ENCODE measurements at places on chromosomes 4 and X. TPM values are rescaled to one million over a fixed set of nuclear protein-coding genes. Genes with fewer than 3 reads are reported as not detected.

DNA sequence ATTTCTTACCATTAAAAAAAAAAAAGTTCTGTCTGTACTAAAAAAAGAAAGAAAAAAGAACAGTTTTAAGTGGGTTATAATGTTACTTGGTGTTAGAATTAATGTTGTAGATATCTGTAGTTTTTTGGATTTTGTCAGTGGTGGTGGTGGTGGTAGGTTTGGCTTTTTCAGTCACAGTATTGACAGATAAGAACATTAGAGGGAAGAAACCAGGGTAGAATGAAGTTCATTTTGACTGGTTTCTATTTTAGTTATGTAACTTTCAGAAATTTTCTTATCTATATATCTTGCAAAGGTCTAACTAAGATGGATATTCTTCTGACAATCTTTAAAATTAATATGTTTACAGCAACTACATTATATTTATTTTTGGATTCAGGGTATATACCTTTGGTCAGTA, 105.4 kb downstream of the FBXW7 start:
- H3K27me3 ChIP-seq, result no peaks in the 10 kb centered on the region
- H3K36me3 ChIP-seq, result peaks cover 7% of the 10 kb centered on the region
- peaks cover 9% of the 10 kb centered on the region for H3K4me1 ChIP-seq
- H3K27ac ChIP-seq, result no peak overlapping the region

DNA sequence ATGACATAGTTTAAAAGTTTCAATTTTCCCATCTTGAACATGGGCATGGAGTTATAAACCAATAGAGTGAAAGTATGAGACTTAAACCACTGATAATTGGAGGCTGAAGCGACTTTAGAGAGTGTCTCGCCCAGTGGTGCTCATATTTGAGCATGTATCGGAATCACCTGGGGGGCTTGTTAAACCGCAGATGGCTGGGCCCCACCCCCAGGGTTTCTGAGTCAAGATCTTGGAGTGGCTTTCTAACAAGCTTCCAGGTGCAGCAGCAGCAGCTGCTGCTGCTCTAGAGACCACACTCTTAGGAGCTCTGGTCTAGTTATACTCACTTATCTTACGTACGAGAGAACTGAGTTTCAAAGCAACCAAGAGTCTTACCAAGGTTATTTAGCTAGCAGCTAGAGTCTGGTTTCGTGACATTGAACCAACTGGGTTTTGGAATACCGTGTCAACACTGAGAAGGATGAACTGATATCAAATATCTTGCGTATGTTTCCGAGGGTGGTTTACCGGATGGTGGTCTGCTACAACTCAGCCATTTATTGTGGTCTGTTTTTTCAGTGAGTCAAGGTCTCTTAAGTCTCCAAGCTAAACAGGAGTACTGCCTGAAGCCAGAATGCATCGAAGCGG, 5.9 kb downstream of the PHEX start:
- H3K36me3 ChIP-seq, result no peaks in the 10 kb centered on the region
- H3K4me1 ChIP-seq, result no peaks in the 10 kb centered on the region
- no peaks in the 10 kb centered on the region for H3K27me3 ChIP-seq
- no peak for DNase-seq
- H3K4me3 ChIP-seq, result no peak overlapping the region
- no peak overlapping the region for H3K27ac ChIP-seq

The CSN1S1 gene
- not detected for total RNA-seq

DNA sequence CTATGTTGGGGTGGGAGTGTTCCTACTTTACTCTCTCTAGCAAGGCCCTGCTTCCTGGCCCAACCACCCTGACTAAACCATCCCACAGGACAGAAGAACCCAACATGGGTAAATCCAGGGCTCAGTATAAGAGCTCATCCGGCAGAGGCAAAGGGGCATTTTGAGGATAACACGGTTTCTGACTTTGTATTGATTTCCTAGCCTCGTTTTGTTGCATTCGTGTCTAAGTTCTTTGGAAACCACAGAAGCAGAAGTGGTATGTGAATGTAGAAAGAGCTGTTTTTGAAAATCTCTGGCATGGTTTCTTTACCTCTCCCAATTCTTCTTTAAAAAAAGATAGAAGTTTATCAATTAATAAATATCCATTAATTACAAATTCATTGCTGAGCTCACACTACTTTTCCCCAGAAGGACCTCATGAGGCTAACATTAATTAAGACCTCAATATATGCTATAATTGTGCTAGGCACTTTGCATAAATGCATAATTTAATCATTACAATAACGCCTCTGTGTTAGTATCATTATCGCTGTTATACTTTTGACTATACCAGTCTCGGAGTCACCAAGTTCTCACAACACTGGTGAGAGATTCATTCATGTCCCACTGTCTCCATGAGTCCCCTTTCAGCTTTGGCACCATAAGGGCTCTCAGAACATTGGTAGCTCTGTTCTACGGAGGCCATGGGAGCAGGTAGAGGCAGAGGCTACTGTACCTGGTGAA, 5.8 kb upstream of the CLNK start:
- no peaks in the 10 kb centered on the region for H3K27me3 ChIP-seq
- H3K27ac ChIP-seq, result no peak overlapping the region
- DNase-seq, result no peak
- no peaks in the 10 kb centered on the region for H3K4me1 ChIP-seq

The GATB gene
- 102 TPM for total RNA-seq

The CT45A5 gene
- total RNA-seq, result not detected

The SYNPO2 gene
- total RNA-seq, result 239 TPM

DNA sequence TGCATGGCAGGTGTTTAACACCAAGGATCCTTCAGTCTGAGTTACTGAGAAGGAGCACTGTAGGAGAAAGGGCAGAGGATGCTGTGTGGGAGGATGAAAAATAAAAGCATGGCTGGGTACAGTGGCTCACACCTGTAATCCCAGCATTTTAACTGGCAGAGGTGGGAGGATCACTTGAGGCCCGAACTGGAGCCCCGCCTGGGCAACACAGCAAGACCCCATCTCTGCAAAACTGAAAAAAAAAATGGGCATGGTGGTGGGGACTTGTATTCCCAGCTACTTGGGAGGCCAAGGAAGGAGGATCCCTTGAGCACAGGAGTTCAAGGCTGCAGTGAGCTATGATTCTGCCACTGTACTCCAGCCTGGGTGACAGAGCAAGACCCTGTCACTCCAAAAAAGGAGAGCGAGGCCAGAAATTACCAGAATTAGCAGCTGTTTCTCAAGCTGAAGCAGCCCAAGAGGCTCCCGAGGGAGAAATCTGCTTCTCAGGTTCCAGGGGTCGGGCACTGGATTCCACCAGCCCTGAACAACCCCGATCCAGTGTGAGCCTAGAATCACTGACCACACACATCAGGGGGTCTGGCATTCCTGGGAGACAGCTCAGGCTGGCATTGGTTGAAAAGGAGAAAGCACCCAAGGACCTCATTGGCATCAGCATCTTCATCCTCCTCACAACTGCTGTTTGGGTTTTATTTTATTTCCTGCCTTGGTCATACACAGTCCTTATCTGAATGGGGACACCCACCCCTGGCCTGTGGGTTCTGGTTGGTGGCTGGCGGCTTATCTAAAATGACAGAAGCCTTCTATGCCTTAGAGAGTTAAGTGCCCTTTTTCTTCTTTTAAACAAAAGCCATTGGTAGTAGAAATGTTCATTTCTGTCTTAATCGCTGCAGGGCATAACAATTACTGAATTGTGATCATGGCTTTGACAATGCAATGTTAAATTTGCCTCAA, 66.3 kb upstream of the TRIM2 start:
- no peak overlapping the region for H3K27ac ChIP-seq
- H3K36me3 ChIP-seq, result no peaks in the 10 kb centered on the region
- peaks cover under 1% of the 10 kb centered on the region for H3K4me1 ChIP-seq

The SPANXB1 gene
- total RNA-seq, result not detected

- no peaks in the 10 kb centered on the region for H3K36me3 ChIP-seq
- no peaks in the 10 kb centered on the region for H3K4me1 ChIP-seq
- no peaks in the 10 kb centered on the region for H3K27me3 ChIP-seq
- no peak overlapping the region for H3K4me3 ChIP-seq
- no peak overlapping the region for H3K27ac ChIP-seq
These were observed 19.6 kb upstream of the IQCM start for GRCh38 chr4:149835280-149835679.

- no peak overlapping the region for H3K27ac ChIP-seq
- H3K36me3 ChIP-seq, result no peaks in the 10 kb centered on the region
- peaks cover 47% of the 10 kb centered on the region for H3K27me3 ChIP-seq
These were observed 27.0 kb upstream of the RAB28 start for GRCh38 chr4:13511101-13511500.

GRCh38 chrX:7191681-7192110, 43.7 kb upstream of the PUDP start:
- H3K4me3 ChIP-seq, result no peak overlapping the region
- no peaks in the 10 kb centered on the region for H3K4me1 ChIP-seq
- no peak overlapping the region for H3K27ac ChIP-seq
- no peaks in the 10 kb centered on the region for H3K36me3 ChIP-seq
- no peak for DNase-seq

DNA sequence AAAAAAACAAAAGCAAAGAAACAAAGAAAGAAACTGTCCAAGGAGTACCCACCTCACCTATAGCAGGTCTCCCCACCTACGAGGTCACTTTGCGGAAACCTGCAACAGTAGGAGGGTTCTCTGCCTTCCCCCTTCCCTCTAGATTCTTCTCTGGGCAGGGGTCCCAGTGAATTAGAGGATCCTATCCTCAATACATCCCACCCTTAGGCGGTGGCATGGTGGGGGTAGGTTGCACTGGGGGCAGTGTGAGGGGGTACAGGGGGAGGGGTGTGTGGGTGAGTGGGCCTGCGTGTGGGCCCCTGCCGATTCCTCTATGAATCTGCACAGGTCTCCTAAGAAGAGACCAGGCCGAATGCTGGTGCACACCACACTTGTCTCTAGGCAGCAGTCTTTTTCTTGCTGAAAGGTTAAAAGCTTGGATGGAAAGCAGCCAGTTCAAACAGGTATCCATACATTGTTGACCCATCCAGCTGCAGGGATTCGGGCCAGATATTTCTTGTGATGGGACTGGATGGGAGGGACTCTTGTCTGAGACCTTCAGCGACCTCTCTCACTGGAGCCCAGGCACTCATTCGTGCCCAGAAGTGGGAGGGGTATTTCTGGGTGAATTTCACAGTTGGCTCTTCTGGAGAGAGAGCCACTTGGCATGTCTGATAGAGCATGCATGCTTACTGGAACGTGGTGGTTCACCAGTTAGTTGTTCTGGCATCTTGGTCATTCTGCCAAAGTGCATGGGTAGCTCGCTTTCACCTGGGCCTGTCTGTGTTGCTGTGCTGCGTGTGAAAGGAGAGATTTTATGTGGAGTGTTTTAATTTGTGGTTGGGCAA, 65.6 kb downstream of the NBDY start:
- H3K4me3 ChIP-seq, result no peak overlapping the region
- no peaks in the 10 kb centered on the region for H3K27me3 ChIP-seq
- no peak overlapping the region for H3K27ac ChIP-seq
- peaks cover 7% of the 10 kb centered on the region for H3K4me1 ChIP-seq
- DNase-seq, result no peak
- no peaks in the 10 kb centered on the region for H3K36me3 ChIP-seq

DNA sequence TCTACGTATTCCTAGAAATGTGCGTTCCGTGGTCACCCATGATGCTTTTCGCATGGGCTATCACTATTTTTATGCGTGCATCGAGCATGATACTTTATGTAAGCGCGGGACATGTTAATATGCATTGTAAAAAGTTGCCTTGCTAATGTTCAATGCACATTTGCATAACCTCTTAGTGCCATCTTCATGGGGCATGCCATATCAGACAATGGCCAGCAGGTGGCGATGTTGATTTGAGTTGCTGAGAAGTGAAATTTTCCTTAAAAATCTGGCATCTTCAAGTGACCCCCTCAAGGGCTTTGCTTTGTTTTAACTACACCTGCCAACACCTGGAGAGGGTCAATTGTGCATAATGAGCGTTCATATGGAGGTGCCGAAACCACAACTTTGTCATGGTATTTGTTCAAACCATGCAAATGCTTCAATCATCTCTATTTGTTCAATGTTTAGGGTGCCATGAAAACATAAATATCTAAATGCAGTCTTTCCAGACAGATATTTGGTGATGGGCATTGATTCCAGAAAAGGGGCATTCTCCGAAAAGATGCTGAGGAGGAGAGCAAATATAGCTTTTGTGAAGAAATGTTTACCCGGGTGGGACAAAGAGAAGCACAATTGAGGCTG, 833.9 kb upstream of the PRKX start:
- H3K36me3 ChIP-seq, result no peaks in the 10 kb centered on the region
- no peaks in the 10 kb centered on the region for H3K27me3 ChIP-seq
- no peak for DNase-seq
- no peaks in the 10 kb centered on the region for H3K4me1 ChIP-seq

DNA sequence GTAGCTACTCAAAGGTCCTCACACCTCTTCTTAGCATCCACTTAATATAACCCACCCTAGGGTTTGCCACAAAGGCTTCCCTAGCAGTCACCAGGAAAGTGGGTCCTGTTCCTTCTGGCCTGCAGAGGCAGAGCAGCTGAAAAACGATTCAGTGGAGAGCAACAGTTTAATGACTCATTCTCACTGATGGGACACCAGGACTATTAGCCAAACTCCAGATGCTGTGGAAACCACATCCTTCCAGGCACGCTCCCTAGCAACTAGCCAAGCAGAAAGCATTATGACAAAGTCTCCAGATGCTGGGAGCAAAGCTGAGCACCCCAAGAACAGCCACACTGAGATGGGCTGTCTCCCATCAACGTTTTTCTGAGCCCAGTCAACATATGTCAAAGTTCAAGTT, 30.3 kb upstream of the UTP14A start:
- no peaks in the 10 kb centered on the region for H3K27me3 ChIP-seq
- no peak overlapping the region for H3K27ac ChIP-seq
- no peaks in the 10 kb centered on the region for H3K36me3 ChIP-seq
- H3K4me3 ChIP-seq, result no peak overlapping the region
- H3K4me1 ChIP-seq, result no peaks in the 10 kb centered on the region

- no peaks in the 10 kb centered on the region for H3K27me3 ChIP-seq
- H3K4me1 ChIP-seq, result peaks cover 37% of the 10 kb centered on the region
- peak overlapping the region; percentile 1 for H3K4me3 ChIP-seq
- H3K27ac ChIP-seq, result peak overlapping the region; percentile 78
These were observed 333.2 kb downstream of the ARHGAP24 start for GRCh38 chr4:85808104-85808503.

The TCEAL6 gene
- not detected for total RNA-seq

The NALF2 gene
- 26.1 TPM for total RNA-seq

DNA sequence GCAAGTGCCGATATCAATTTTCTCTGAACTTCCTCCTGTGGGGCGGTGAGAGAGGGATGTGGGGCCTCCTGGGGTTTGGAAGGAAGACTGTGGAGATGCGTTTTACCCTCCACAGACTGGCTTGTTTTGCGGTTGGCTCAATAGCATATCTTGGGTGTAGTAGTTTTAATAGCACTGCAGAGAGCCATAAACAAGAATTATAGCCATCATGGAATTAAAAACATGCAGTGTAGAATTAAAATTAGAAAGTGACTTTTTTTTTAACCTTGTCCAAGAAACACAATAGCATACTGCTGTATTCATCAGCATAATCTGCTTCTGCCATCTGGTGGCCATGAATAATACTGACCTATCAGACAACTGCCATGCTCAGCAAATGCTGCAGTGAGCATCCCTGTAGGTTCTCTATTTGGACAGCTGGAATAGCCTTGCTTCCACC, 47.3 kb upstream of the SCML1 start:
- no peaks in the 10 kb centered on the region for H3K27me3 ChIP-seq
- H3K4me3 ChIP-seq, result no peak overlapping the region
- no peak overlapping the region for H3K27ac ChIP-seq
- peaks cover 4% of the 10 kb centered on the region for H3K4me1 ChIP-seq
- no peak for DNase-seq

- peak; percentile 18 for DNase-seq
- no peaks in the 10 kb centered on the region for H3K36me3 ChIP-seq
- H3K4me3 ChIP-seq, result no peak overlapping the region
- no peak overlapping the region for H3K27ac ChIP-seq
- H3K27me3 ChIP-seq, result no peaks in the 10 kb centered on the region
These were observed 470.5 kb downstream of the BCOR start for GRCh38 chrX:39627257-39627656.

The DSPP gene
- total RNA-seq, result not detected

The MID1 gene
- 9.4 TPM for total RNA-seq

All from left ventricle myocardium inferior (tissue), 1 donor.